ENCODE measurements at places on chromosomes 13 and 19. TPM values are rescaled to one million over a fixed set of nuclear protein-coding genes. Genes with fewer than 3 reads are reported as not detected.

Gene PSG4
- total RNA-seq = not detected

Gene ATP12A
- total RNA-seq = not detected

Gene CEBPA
- 0.14 TPM for total RNA-seq

Gene SCEL
- not detected for total RNA-seq

Gene ANGPTL8
- not detected for total RNA-seq

Gene SBSN
- total RNA-seq = not detected

Gene MICU2
- 53.7 TPM for total RNA-seq

Gene ZNF254
- 28.3 TPM for total RNA-seq

Gene ERICH6B
- total RNA-seq = not detected

Gene MBD3L3
- not detected for total RNA-seq

Gene ZNF506
- 4.6 TPM for total RNA-seq

Gene ZNF835
- total RNA-seq = 0.14 TPM

Gene LRRC25
- not detected for total RNA-seq

Gene HPN
- not detected for total RNA-seq

Gene ZNRF4
- total RNA-seq = not detected

Gene PTGER1
- total RNA-seq = 0.27 TPM

Gene EFNA2
- not detected for total RNA-seq

Gene PALM
- 6.5 TPM for total RNA-seq

Gene CRLF1
- not detected for total RNA-seq
